Large intestine (tissue), 12 donors: ENCODE measurements at places on chromosomes 3 and 15.

DNA sequence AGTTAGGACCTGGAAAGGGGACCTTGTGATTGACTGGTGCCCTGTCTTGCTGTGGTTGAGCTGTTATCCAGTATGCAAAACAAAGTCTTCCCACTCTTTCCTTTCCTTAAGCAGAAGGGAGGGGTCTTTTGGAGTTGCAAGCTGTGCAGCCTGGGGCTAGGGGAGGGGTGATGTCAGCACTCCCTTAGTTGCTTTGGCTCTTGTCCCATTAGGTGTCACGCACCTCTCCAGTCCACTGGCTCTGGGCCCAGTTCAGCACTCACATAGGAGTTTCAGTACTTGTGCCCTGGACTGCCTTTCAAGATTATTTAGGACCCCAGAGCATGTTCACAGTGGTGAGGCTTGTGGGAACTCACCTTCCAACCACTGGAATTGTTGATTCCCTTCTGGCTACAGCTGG is 238.5 kb downstream of the DOCK3 start:
- no peak for DNase-seq

DNA sequence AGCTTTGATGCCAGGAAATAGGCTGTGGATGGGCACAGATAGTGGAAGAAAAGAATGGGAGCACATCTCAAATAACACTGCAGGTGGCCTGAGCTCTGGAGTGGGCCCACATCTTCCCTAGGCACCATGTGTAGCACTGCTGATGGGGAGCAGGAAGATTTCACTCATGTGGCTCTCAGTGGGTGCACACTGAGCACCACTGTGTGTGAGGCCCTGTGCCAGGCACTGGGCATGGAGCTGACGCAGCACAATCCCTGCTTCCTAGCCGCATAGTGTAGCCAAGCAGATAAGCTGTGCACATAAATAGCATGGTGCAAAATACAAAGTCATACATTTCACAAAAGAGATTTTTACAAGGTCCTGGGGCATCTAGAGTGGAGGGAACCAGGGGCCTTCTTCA is 101.6 kb downstream of the MOBP start:
- no peak for DNase-seq

DNA sequence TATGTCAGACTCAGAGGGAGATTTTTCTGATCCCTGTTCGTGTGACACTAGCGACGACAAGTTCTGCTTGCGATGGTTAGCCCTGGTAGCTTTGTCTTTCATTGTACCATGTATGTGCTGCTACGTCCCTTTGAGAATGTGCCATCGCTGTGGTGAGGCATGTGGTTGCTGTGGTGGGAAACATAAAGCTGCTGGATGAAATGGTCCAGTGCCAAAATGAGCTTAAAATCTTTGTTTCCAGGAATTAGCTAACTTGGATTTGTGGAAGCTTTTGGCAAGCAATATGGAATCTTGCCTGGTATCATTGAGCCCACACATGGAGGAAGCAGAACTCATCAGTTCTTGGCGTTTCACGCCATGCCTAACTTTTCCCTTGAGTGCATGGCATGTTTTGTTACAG is 98.8 kb downstream of the SPRED1 start:
- DNase-seq, result no peak

DNA sequence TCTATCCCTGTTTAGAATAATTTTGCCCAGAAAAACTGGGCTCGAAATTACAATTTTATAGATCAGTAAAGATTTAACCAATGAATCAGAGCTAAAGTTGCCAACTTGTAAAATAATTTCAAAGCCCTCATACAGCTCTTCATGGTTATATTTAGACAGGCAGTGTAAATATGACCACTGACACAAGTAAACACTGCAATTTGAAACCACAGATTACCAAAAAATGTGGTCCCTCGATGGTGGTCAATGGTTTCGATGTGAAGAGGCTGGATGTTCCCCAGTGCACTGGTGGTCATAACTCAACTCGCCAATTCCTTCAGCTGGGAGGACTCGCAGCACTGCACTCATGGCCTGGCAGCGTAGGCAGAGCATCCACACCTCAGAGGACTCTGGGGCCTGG is 28.6 kb downstream of the LRTM1 start:
- DNase-seq, result no peak

DNA sequence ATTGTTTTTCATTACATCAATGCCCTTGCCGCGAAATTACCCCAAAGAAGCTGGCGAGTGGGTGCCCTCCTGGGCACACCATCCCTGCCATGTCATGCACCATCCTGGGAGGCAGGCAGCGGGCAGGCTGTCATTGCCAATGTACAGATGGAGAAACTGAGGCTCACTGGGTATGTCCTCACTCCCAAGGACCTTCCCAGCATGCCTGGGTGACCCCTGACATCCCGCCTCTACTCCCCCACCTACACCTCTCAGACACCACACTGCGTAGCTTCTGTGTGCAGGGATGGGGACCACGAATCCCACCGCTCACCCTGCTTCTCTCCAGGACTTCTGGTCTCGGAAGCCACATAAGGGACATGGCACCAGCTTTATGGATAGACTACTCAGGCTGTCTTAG is 41.0 kb upstream of the SLC41A3 start:
- DNase-seq, result no peak

- DNase-seq, result no peak
Measured at GRCh38 chr3:22361521-22361920, 610.5 kb upstream of the ZNF385D start.
